Fibroblast of mammary gland (primary cell): ENCODE measurements at places on chromosomes 7 and 10.

DNA sequence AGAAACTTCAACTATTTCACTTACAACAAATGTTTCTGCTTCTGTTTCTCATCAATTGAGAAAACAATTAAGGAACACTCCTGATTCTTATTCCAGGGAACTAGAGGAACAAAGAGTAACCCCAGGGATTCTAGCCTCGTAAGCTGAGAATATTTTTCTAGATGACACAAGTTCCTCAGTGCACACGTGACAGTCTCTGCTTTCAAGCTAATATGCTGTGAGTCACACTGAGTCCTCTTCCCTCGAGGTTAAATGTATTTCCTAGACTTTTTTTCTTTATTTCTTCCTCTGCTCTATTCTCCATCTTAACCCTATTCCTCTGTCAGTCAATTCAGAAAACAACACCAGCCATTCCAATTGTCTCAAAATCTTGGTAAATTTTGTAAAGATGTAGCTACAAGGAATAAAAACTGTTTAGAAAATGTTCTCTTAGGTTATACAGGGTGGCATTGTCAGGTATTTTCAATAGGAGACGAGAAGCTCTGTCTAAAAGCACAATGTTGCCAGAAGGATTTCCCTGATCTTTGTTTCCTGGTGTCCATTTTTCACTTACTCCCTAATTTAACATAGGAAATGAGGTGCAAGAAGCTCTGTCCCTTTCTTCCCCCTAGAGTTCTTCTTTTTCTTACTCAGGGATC is 5.8 kb upstream of the C1GALT1 start:
- peak; percentile 95 for DNase-seq

DNA sequence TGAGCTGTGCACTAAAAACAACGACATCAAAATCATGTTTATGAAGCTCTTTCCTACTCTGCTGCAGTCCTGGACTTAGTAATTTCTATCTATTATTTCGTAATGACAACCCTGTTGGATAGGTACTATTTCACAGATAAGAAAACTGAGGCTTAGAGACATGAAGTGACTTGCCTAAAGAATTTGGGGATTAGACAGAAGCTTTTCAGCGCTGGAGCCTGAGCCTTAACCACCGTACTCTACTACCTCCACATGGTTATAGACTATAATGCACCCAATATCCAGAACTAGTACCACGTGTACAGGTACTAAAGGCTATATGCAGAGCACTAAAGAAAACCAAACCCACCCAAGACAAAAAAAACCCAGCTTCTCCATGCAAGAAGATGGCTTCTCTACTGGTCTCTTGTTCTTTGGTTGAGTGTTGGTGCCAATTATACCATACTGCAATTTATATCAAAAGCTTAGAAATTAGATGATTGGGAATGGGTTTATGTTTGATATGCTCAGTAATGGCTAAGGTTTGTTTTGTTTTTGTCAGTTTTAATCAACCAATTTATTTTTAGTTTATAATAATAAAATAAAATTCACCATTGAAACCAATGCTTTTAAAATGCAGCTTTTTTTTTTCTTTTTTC is 6.5 kb upstream of the SNX10 start:
- DNase-seq = no peak

DNA sequence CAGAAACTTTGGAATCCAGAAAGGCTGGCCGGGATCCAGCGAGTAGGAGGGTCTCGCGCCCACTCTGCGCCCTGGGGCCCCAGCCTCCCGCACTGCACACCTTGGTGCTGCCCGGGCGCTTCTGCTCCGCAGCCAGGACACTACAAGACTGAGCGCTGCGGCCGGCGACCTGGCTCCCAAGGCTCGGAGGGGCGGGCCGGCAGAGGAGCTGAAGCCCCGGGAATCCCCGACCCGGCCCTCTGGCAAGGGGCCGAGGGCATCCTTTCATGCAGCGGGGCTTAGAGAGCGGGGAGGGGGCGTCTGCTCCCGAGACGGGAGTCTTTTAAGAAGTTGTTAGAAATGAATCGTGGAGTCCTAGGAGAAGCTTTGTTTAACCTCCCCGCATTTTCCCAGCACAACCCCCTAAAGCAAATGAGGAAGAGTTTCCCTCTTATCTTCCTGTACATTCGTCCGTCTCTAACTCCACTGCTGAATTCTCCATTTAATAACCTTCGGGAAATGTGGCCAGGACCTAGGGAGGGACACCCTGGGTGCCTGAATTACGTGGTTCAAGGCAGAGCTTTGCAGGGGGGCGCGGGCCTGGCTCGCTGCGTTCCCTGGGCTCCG is 1.1 kb downstream of the VWC2 start:
- no peak for DNase-seq

- DNase-seq = no peak
These were observed 211.1 kb upstream of the IGFBP3 start for GRCh38 chr7:46131916-46132795.

DNA sequence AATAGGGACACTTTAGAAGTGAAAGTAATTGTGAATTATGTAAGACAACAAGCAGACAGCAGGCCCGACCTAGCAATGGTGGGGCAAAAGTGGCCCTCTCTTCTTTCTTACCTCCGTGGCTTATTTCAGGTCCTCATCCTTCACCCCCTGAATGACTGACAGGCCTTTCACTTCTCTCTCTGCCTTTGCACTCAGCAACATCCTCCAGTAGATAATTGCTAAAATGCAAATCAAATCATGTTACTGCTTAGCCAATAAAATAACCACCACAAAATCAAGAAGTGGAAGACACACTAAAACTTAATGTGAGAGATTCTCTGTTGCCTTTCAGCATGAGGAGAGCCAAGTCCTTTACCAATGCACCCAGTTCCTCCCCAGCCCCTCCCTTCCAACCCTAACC is 274.6 kb upstream of the ZNF32 start:
- DNase-seq = no peak

DNA sequence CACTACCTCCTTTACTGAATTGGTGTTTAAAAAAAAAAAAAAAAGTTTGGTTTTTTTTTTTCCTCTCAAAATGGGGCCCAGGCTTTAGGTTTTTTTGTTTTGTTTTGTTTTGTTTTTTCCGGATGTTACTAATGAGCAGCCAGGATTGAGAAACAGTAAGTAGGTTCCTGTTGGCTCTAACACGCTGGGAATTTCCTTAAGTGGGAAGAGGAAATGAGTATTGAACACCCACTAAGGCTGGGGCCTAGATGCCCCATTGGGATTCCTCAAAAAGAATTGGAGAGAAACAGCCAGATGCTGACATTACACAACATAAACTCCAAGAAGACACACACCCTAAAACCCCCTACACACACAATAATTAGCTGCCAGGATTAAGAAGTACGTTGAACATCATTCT is 102.2 kb upstream of the NANOS1 start:
- peak; percentile 79 for DNase-seq

DNA sequence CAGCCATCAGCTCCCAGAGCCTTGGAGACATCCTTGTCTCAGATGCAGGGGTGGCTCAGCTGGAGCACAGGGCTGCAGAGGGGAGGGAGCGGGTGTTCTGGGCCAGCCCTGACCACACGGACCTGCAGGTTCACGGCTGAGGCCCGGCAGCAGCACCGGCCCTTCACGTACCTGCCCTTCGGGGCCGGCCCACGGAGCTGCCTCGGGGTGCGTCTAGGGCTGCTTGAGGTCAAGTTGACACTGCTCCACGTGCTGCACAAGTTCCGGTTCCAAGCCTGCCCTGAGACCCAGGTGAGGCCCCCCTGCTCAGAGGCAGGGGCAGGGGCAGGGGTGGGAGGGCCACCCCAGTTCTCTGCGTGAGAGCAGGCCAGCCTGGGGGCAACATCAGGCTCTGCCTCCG is 45.2 kb downstream of the PARP12 start:
- no peak for DNase-seq

- peak; percentile 4 for DNase-seq
These were observed 192.5 kb upstream of the PCLO start for GRCh38 chr7:83355143-83355542.

- peak; percentile 16 for DNase-seq
These were observed 26.2 kb upstream of the ABLIM1 start for GRCh38 chr10:114684084-114684821.

GRCh38 chr7:36906448-36906847 is 182.2 kb upstream of the AOAH start:
- DNase-seq = no peak

DNA sequence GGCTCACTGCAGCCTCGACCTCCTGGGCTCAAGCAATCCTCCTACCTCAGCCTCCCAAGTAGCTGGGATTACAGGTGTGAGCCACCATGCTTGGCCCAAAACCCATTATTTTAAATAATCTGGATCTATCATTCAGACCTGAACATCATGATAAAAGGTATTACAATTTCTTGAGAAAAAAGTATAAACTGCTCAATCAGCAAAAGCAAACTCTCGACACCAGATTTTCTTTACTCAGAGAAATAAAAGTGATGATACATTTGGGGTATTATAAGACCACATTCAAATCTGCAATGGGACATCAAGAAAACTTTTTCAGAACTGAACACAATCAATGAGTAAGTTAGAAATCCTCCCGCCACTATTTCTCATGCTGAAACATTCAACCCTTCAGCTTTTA is 41.2 kb downstream of the JMJD1C start:
- no peak for DNase-seq

- no peak for DNase-seq
These were observed 11.0 kb upstream of the ZNF107 start for GRCh38 chr7:64654796-64655548.

- DNase-seq = no peak
These were observed 238.2 kb upstream of the AGK start for GRCh38 chr7:141312828-141313521.

- DNase-seq = no peak
These were observed 5.7 kb downstream of the C10orf67 start for GRCh38 chr10:23338886-23339285.

- peak; percentile 3 for DNase-seq
These were observed 32.0 kb upstream of the STRIP2 start for GRCh38 chr7:129401967-129402860.

- DNase-seq = no peak
These were observed 3.8 kb downstream of the MAD1L1 start for GRCh38 chr7:2228921-2229320.

GRCh38 chr7:90766814-90767564 is 170.9 kb downstream of the CDK14 start:
- peak; percentile 70 for DNase-seq

- peak; percentile 41 for DNase-seq
These were observed 103.6 kb downstream of the LYZL1 start for GRCh38 chr10:29392376-29393021.

DNA sequence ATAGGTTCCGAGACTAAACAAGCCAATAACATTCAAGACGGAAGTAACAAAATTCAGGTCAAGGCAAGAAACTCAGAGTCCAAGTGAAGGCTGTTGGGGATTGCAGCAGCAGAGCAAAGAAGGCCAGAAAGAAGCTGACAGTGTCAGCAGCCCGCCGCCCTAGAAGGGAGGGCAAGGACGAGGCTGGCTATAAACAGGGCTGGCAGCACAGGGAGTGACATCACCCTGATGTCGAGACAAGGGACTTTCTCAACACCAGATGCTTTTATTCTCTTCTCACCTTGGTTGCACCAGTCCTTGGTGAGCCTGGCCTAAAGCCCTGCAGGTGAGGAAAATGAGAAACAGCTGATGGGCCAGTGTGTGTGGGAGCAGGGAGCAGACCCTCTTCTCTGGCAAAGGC is 687.7 kb upstream of the NRP1 start:
- no peak for DNase-seq

DNA sequence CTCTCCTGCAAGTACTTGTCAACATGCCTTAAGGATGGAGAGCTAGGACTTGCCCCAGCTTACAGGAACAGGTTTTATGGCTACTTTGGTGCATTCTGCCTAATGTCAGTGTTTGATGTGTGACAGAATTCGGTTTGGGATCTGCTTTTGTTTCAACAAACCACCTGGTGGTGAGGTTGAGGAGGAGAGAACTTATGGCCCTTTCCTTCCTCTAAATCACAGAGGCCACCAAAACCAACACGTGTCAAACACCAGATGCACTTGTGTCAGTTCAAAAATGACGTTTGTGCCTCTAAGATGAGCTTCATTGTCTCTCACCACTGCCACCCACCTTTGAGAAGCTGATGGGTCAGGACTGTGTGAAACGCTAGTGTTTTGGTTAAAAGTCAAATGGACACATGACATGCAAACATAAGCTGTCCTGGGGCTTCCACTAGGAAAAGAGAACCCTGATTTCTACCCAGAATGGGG is 83.9 kb downstream of the OSBPL3 start:
- DNase-seq = no peak

DNA sequence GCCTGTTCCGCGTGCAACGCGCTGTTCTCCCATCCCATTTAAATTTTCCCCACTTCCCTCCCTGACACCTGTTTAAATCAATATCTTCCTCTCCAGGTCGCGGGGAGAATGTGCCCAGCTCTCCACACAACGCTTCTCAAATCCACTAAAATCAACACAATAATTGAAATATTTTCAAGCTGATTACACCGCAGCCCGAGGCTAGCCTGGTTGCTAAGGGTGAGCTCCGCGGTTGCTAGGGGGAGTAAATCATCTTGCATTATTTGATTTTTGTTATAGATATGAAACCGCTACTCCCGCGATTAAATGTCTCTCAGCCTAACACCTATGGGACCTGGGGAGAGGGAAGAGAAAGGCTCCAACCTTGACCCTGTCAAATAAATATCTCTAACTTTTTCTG is 36.2 kb downstream of the UNCX start:
- DNase-seq = no peak

DNA sequence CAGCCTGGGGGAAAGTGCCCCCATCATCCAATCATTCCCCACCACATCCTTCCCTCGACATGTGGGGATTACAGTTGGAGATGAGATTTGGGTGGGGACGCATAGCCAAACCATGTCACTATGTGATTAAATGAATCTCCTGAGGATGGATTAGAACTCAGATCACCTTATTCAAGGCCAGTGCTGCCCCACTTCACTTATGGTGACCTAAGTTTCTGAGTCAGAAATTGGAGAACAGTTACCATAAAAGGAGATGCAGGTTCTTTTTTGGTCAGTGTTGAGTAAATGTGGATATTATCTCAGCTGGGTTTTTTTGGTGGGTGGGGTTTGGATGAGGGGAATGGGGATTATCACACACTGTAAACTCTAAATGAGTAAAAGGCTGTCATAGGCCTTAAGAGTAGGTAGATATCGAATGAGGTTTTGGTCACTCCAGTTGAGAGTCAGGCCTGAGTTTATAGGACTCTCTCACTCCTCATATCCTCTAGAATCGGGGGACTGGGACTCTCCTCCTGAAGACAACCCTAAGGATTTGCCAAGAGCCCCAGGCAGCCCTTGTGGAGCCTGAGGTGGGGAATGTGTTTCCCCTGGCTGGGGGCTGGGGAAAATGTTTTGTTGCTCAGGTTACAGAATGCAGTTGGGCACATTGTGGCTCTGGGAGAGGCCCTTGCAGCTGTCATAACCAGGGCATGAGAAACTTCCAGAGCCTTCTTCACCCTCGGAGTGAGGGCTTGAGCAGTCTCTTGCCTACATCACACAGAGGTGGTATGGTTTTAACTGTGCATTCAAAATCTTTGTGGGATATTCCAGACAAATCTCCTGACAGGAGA is 213.0 kb downstream of the BAMBI start:
- DNase-seq = no peak
